CD4-positive, alpha-beta memory T cell (primary cell): ENCODE measurements at places on chromosomes 1 and 21. TPM values are rescaled to one million over a fixed set of nuclear protein-coding genes. Genes with fewer than 3 reads are reported as not detected.

- no peak for DNase-seq
These were observed 136.8 kb upstream of the IRF2BP2 start for GRCh38 chr1:234746798-234747196.

- no peak for DNase-seq
These were observed 3.6 kb downstream of the DDAH1 start for GRCh38 chr1:85461216-85461918.

DNA sequence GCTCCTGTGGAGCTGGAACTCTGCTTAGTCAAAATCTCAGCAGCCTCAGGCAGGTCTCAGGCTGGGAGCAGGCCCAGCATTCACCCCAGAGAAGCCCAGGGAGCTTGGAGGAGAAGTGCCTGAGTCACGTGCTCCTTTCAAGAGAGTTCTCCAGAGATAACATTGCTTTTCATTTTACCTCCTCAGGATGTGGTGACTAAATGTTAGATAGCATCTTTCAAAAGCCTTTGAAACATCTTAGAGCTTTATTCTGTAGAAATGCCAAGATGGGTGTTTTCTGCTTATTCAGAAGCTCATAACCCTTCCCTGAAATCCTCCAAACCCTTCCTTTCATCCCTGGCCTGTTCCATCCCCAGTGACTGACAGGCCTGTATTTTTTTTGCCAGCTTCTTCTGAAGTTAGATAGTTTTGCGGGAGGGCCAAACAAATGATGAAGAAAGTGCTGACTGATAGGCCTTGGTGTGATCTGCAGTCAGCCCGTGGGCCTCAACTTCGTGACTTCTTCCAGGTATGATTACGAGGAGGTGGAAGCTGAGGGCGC lies 58.0 kb downstream of the PGM1 start:
- peak; percentile 53 for DNase-seq

- DNase-seq: no peak
These were observed 777 bp upstream of the TRIM67 start for GRCh38 chr1:231160895-231161666.

OR10J1 gene
- not detected for polyA plus RNA-seq

PADI6 gene
- 0.10 TPM for polyA plus RNA-seq

TTC34 gene
- 0.06 TPM for polyA plus RNA-seq

CDA gene
- not detected for polyA plus RNA-seq
